Small intestine (tissue), 16 donors: ENCODE measurements at places on chromosomes 4 and X.

DNA sequence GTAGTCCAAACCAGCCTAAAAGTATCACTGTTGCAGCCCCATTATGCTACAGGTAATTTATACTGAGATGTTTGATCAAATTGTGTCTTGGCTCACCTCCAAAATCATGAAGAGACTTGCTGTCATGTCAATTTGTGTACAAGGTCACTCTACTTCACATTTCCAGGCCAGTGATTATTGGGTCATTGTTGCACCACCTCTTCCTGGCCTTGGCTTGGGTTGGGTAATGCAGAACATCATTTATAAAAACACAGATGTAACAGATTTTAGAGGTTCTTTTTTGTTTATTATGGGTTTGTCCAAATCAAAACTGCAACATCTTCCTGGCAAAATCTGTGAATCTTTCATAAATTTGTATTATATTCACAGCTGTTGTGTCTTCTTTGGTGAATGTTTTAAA is 459.5 kb downstream of the ANKRD50 start:
- DNase-seq = no peak

DNA sequence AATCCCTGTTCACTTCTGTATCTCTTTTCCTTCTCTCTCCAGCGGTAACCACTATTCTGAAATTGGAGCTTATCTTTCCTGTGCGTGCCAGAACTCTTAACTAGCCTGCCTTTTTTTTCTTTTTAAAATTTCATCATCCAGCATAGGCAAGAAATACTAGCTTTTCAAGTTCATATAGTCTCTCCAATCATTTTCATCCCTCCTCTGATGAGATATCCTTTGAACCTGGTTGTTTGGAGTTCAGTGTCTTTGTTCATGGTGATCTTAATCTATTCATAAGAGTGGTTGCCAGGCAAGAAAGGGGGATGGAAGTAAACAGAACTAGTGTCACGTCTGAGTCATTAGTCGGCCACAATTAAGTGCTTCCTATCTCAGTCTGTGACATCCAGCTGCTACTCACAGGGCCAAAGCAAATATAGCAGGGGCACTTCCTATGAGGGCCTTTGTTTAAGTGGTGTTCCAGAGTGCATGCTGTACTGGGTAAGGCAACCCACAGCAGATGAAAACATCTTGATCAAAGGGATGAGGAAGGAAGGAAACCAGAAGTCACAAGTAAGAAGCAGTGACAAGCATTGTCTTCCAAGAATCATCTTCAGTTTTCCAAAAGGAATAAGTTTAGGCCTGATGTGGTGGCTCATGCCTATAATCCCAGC is 56.4 kb upstream of the XIAP start:
- peak; percentile 88 for DNase-seq

DNA sequence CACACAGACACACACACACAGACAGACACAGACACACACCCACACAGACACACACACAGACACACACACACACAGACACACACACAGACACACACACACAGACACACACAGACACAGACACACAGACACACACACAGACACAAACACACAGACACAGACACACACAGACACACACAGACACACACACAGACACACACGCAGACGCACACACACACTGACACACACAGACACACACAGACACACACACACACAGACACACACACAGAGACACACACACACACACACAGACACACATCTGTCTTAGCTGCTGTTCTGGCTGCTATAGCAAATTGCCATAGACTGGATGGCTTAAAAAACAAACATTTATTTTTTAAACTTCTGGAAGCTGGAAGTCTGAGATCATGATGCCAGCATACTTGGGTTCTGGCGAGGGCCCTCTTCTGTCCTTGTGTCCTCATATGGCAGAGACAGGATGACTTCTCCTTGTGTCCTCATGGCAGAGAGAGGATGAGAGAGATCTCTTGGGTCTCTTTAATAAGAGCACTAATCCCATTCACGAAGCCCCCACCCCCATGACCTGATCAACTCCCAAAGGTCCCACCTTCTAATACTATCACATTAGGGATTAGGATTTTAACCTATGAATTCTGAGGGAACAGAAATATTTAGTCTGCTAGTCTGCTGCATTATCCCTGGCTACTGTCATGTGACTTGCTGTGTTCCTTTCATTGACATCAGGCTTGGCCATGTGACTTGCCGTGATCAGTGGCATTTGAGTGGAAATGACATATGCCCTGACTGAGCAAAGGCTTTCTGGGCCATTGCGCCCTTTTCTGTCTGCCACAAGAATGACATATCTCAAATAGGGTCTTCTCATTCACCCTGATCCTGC is 32.7 kb upstream of the RASGEF1B start:
- no peak for DNase-seq

GRCh38 chr4:17013382-17014006 is 115.0 kb upstream of the LDB2 start:
- DNase-seq = no peak

- DNase-seq = peak; percentile 30
These were observed 24.0 kb downstream of the CDKN2AIP start for GRCh38 chr4:183468210-183469095.

DNA sequence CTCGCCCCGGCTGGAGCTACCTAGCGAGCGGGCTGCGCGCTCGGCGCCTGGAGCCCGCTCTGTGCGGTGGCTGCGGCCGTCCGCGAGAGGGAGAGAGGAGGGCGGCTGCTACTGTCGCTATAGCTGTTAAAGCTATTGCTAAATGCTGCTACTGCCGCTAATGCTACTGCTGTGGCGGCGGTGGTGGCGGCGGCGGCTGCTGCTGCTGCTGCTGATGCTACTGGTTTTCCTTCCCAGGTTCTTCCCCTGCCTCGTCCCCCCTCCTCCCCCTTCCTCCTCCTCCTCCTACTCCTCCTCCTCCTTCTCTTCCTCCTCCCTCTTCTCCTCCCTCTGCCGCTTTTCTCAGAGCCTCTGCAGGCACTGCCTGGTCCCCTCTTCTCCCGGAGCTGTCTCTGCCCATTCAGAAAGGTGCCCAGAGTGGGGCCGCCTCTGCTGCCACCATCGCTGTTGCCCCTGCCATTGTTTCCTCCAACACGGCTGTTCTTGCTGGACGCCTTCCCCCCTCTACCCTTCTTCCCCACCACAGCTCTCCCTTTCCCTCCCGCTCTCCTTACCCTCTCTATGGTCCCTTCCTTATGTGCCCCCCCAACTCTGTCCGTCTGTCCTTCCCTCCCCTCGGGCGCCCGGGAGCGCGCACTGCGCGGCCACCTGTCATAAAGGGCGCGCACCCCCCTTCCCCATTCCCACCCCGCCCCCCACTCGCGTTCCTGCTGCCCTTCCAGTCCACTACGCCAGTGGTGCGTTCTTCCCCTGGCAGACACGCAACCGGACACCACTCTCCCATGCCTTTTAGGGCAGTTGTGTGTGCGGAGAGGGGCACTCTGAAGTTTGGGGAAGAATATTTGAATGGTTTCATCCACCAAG is at the start of gene NEXMIF:
Gene NEXMIF, minus strand, starts transcription at position 228 of the 864 bp plus-strand sequence.
- DNase-seq = no peak

DNA sequence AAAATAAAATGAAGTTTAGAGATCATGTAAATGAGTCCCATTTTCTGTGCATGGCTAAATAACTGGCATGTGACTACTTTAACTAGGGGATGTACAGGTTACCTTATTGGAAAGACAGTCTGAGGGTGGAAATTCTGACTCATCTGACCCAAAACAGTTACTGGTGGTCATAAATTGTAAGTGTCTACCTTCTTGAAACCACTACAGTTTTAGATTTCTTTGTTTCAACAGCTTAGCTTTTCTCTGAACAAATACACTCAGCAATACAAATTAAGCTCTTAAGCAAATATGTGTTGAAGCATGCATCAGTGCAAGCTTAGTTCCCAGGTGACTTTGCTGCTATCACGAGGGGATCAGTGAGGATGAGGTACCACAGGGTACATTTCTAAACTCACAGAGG is 60.7 kb upstream of the PGM2 start:
- no peak for DNase-seq

DNA sequence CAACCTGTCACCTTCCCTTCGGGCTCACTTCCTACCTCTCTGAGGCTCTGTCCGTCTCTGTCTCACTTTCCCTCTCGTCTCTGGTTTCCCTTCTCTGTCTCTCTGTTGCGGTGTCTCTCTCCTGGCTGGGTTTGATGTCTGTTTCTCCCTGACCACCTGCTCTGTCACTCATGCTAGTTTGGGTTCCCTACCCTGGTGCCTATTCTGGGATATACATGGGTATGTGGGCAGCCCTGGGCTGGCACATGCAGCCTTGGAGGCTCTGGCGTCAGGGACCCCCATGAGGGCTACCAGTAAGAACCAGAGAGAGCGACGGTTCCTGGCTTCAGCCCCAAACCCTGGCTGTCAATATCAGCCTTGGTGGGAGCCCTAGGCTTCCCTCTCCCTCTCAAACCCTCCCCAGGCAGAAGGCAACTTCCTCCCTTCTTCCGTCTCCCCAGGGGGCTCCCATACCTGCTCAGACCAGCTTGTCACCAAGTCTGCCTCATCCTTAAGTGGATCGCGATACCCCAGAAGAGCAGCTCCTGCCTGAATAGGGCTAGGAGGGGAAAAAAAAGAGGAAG is 314 bp downstream of the DNASE1L1 start:
- DNase-seq = no peak

- DNase-seq = peak; percentile 59
These were observed 18.8 kb downstream of the SPACA5 start for GRCh38 chrX:48025561-48025960.

GRCh38 chrX:149508467-149508866 is 3.4 kb upstream of the IDS start:
- DNase-seq = no peak

DNA sequence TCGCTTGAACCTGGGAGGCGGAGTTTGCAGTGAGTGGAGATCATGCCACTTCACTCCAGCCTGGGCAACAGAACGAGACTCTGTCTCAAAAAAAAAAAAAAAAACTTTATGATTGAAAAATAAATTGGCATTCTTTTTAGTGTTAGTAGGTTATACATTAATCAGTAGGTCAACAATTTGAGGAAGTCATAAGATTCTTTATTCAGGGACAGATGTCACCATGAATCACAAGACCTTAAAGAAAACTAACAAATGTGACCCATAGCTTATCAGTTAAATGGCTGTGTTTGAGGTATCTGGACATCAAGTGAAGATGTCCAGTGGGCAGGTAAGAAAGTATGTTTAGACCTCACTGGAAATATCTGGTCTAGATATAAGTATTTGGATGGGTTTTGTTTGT is 9.3 kb upstream of the PRMT9 start:
- peak; percentile 11 for DNase-seq

GRCh38 chr4:124278477-124278876 is 434.1 kb downstream of the ANKRD50 start:
- DNase-seq = no peak

- no peak for DNase-seq
These were observed 23.8 kb downstream of the NUDT6 start for GRCh38 chr4:122898370-122899150.

DNA sequence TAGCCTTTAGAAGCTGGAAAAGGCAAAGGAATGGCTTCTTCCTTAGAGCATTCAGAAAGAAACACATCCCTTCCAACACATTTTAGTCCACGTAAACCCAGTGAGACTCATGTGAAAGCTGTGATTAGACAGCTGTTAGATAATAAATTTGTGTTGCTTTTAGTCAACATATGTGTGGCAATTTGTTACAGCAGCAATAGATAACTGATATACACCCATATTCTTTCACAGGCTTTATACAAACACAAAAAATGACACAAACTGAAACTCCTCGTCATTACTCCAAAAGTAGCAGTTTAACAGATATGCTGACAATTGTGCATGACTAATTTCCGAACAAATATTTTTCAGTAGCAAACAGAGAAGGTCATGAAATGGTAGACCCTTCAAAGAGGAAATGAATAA is 65.3 kb downstream of the ANTXR2 start:
- no peak for DNase-seq

DNA sequence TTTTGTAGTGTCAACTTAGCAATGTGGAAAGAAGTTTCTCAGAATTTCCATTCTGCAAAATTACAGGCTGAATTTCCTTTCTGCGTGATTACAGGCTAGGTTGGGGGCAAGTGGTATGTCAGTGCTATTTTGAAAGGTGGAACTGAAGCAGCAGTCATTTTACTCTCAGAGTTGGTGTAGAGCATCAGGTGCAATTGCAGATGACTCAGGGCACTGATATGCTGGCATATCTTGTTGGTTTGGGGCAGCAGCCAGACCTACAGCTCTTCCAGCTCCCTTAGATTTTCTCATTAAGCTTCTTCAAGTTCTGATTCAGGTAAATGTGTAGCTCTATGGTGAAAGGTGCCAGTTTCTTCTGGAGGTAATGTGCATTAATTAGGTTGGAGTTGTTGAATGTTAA is 930.7 kb upstream of the PCDH10 start:
- no peak for DNase-seq

- DNase-seq = no peak
These were observed 111.3 kb downstream of the PHKA2 start for GRCh38 chrX:18872621-18873020.

DNA sequence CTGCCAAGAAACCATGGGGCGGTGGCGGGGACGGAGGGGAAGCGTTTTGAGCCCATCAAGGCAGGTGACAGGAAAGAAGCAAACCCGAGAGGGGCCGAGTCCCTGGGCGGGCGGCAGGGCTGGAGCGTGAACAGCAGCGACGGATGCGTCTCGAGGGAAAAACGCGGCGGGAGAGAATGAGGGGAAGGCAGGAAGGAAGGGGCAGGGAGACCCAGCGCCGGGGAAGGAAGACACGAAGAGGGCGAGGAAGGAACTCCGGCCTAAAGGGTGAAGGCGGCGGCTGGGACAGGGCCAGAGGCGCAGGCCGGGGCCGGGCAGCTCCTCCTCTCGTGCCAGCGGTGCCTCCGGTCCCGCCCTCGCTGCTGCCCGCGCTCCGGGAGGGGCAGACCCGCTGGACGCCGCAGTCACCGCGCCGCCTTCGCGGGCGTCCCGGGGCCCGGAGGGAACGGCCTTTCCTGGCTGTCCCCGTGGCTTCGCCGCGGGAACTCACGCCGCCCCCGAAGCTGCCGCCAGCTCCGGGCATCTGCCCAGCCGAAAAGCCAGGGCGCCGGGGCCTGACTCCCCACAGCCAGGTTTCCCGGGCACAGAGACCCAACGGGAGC is 751 bp upstream of the RGS12 start:
- peak; percentile 70 for DNase-seq

- DNase-seq = no peak
These were observed at the start of gene MAGEB6B for GRCh38 chrX:26160301-26160700. Gene MAGEB6B (plus strand): TSS chrX:26160601. CDS start chrX:26160601, 0 bp downstream.

DNA sequence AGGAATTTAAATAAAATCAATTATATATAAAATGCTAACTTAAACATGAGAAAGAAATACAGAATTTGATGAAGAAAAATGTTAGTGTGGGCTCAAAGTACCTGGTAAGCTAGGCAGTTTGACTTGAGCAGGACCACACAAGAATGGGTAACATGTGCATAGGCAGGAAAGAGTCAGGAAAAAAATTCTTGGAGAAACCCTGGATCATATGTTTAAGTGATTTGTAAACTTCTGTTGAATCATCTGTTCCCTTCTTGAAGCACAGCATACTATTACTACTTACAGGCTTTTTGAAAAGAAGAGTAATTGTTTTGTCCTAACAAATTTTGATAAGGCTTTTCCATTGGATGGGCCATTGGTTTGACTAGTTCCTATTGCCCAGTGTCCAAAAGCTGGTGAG is 37.5 kb upstream of the FHDC1 start:
- no peak for DNase-seq
